ENCODE measurements at places on chromosomes 1 and 21. TPM values are rescaled to one million over a fixed set of nuclear protein-coding genes. Genes with fewer than 3 reads are reported as not detected.

- DNase-seq = no peak
These were observed 32.8 kb upstream of the RHOU start for GRCh38 chr1:228702433-228702832.

- DNase-seq = no peak
These were observed 624 bp downstream of the KIFAP3 start for GRCh38 chr1:170073893-170074249.

- DNase-seq = no peak
These were observed 56.7 kb downstream of the SPSB1 start for GRCh38 chr1:9349331-9349851.

GRCh38 chr1:183634429-183635065 is 1.0 kb downstream of the ARPC5 start:
- DNase-seq = no peak

DNA sequence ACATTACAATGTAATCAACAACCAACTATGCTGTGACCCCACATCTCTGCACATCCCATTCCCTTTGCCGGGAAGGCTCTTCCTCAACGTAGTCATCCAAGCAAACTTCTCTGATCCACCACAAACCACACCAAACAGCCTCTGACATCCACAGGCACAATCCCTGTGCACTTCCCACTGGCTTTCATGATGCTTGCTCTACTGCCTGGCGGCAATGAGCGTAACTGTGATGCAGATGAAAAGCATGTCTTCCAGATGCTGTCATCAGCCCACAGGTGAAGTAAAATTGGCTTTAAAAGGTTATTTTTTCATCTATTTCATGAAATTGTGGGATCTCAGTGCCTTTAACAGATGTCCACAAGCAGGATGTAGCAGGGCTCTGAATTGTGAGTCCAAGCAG is 635.2 kb downstream of the SMYD3 start:
- DNase-seq = no peak

GRCh38 chr1:228204958-228205357 is 2.9 kb upstream of the OBSCN start:
- DNase-seq = no peak

Gene CFHR1
- total RNA-seq = not detected

DNA sequence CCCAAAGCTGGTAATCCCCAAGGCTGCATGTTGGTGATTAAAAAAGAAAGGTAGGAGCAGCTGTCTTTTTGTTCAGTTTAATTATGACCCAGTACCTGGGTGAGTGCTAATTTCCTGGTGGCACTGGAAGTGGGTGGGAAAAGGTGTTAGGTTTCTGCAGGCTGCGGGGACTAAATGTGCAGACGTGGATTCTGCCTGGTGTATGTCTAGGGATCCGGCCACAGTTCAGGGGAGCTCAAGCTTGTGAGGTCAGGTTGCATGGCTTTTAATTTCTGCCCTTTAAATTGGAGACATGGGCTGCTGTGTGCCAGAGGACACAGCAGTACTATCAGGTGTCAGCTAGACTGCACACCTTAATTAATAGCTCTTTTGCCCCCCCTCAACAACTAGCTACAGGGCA is 20.3 kb upstream of the TBX19 start:
- no peak for DNase-seq

GRCh38 chr1:43445606-43446387 is 7.9 kb downstream of the HYI start:
- DNase-seq = no peak

- DNase-seq = no peak
These were observed 57.9 kb upstream of the ENAH start for GRCh38 chr1:225710804-225711203.

- no peak for DNase-seq
These were observed 33.6 kb downstream of the CLDN14 start for GRCh38 chr21:36446301-36446700.

DNA sequence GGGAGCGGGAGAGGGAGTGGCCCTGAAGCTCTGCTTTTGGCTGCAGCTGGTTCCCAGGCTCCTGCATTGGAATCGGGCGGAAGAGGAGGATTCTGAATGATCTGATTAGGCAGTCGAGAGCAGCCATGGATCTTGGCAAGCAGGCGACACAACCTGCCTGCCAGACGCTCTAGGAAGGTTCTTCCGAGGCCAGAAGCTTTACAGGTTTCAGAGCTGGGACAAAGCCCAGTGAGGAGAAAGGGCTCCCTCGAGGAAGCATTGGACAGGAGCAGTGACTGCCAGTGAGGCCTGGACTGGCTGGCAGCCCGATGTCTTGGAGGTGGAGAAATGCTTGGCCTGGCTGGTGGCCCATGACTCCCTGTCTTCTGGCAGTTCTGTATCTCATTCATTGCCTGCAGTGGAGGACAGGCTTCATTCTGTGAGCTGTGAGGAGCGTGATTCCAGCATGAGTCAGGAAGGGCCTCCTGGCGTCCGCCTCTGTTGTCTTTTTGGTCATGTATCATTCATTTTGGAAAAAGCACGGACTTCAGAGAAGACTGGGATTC is 132.7 kb upstream of the IPO9 start:
- no peak for DNase-seq

- no peak for DNase-seq
These were observed 42.7 kb upstream of the DNASE2B start for GRCh38 chr1:84355556-84355955.

Gene TAL1
- total RNA-seq = not detected

- DNase-seq = no peak
These were observed 55.3 kb downstream of the MRPS6 start for GRCh38 chr21:34128674-34129038.

- peak; percentile 42 for DNase-seq
These were observed 130.9 kb upstream of the ZBTB40 start for GRCh38 chr1:22320587-22321344.

GRCh38 chr1:180917306-180918065 is 4.8 kb downstream of the KIAA1614 start:
- DNase-seq = no peak

DNA sequence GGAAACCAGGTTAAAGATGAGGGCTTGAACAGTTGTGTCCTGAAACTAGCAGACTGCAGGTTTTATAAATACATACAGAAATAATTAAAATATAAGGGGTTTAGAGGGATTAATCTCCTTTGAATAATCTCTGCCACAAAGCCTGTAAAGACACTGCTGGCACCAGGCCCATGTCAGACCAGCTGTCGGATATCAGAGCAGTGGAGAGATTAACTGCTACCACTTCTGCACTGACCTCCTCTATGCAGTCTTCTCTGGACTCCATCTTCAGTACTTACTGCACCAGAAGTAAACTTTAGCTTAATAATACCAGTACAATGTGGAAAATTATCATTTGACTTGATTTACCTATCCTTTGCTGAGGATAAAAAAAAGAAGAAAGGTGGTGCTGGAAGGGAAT is 128.6 kb downstream of the LHX4 start:
- no peak for DNase-seq

Gene RO60
- 56.1 TPM for total RNA-seq

Gene PYCR2
- total RNA-seq = 46.7 TPM

Gene SYPL2
- 0.33 TPM for total RNA-seq

Gene HMCN1
- total RNA-seq = 13.2 TPM

- DNase-seq = no peak
These were observed 93.5 kb downstream of the C1orf94 start for GRCh38 chr1:34270181-34270580.

Gene PIGR
- 30.1 TPM for total RNA-seq

DNA sequence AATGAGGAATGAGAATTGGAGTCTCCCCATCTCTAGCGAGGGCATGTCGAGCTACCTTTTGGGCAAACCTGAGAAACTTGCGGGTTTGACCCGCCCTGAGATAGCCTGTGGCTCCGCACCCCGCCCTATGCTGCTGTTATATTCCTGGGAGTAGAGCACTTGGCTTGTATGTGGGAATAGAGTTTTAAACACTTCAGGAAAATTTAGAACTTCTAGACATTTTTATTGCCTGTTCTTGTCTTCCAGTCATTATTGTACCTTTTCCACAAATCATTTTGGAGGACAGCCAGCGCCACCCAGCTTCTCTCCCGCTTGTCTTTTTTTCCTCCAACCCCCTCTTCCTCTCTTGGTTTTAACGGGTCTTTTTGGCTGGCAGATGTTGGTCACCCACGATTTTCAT is 738 bp downstream of the GNPAT start:
- no peak for DNase-seq

GRCh38 chr21:42593007-42593814 is 60.2 kb upstream of the PDE9A start:
- DNase-seq = peak; percentile 85

Gene GUCA2A
- total RNA-seq = 2.9 TPM
